Sigmoid colon (tissue), 7 donors: ENCODE measurements at places on chromosomes 12 and 14. TPM values are rescaled to one million over a fixed set of nuclear protein-coding genes. Genes with fewer than 3 reads are reported as not detected.

DNA sequence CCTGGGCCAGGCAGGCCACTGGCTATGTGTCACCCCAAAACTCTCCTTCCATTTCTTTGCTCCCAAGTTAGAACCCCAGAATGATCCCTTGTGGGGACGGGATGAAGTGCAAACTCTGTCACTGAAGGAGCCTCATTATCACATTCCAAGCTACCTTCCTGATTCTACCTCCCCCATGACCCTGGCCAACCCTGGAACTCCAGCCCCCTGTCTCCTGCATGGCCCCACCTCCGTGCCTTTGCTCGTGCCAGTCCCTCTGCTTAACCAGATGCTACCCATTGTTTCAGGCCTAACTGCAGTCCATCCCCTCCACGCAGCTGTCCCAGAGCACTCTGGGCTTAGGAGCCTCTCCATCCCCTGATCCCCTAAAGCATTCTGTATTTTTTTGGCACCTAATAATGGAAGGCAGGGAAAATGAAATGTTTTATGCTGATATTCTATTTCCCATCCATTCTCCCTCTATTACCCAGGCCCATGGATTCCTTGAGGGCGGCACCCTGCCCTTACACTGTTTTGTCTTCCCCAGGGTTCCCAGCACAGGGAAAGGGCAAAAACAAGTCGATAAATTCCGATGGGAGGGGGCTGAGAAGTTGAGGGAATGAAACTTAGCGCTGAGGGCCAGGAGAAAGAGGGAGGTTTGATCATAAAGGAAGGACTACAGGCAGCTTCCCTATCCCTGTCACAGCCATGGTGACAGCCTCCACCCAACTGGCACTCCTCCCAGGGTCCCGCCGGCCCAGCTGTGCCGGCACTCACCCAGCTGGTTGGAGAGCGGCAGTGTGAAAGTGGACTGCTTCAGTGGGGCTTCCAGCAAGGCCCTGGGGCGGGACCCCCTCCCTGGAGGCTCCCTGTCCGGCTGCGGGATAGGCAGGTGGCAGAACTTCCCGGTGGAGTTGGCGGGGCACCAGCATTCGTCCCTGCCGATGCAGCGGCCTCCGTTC, 58.1 kb downstream of the ISCA2 start:
- no peak for DNase-seq
- peaks cover under 1% of the 10 kb centered on the region for H3K4me1 ChIP-seq
- H3K27me3 ChIP-seq: no peaks in the 10 kb centered on the region
- no peak overlapping the region for H3K4me3 ChIP-seq
- no peaks in the 10 kb centered on the region for H3K36me3 ChIP-seq

DNA sequence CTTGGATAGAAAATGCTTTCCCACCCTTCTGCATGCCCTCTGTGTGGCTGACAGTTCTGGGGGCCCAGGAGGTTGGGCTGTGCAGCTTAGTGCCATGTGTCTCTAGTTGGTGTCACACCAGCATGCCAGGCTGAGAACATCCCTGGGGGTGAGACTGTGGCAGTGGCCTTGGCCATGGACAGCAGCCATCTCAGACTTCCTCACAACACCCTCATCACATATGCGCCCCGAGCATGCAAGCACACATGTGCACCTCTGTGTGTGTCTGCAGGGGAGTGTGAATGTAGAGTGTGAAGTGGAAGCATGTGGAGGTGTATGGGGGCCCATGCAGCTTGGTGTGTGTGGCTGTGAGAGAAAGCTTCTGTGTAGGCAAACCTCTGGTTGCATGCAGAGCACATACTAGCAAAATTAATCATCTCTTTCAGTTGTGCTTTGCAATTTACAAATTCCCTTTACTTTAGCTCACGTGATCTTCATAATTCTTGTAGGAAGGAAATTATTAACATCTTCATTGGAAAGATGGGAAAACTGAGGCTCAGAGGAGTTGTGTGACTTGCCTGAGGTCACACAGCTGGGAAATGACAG, 8.4 kb downstream of the ASIC1 start:
- no peaks in the 10 kb centered on the region for H3K27me3 ChIP-seq
- peaks cover 30% of the 10 kb centered on the region for H3K4me1 ChIP-seq
- peak overlapping the region; percentile 35 for H3K27ac ChIP-seq
- no peak for DNase-seq

DNA sequence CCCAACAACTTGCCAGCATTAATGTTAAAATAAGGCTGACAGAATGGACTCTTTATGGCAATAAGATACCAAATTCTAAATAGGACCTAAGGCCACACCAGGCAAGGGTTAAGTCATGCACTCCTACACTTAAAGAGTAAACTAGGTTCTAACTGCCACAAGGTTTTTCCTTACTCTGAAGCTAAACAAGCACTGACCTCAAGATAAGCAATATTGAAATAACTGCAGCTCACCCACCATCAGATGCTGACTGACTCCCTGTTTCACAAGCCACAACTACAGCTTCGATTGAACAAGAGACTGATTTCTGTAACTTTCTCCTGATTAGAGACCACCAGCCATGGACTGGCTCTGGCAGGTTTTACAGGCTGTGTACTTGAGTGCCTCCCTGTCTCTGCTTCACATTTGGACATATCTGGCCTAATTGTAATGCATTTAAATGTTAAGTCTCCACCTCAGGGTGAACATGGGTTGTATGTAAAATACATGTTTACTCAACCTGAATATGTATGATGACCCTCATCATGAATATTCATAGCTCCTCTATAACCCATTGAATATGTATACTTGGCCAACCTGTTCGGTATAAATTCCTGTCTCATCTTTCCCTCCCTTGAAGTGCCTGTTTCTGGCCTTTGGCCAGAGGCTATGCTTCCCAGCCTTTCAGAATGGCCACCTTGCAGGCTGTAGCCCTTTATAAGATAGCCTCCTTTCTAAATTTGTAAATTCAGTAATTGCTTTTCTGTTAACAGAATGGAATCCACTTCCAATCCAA, 70.5 kb upstream of the DAAM1 start:
- H3K36me3 ChIP-seq: no peaks in the 10 kb centered on the region
- no peaks in the 10 kb centered on the region for H3K4me1 ChIP-seq
- no peak overlapping the region for H3K4me3 ChIP-seq
- no peak for DNase-seq

DNA sequence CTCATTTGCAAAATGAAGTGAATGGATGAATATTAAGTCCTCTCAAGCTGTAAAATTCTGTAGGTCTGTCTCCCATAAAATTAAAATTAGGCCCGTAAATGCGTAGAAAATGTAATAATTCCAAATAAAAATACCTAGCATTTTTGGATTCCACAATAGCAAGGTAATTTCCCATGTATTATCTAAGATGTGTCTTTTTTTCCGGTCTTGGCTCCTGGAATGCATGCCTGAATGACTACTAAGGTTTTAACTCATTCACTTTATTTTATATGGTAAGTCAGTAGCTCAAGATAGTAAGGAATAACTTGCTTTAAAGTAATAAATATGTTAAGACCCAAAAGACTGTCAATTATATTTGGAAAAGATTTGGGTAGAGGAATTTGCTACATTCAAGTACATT, 11.1 kb downstream of the TXNRD1 start:
- no peak for DNase-seq
- H3K36me3 ChIP-seq: no peaks in the 10 kb centered on the region
- no peak overlapping the region for H3K27ac ChIP-seq
- H3K4me3 ChIP-seq: no peak overlapping the region
- H3K4me1 ChIP-seq: no peaks in the 10 kb centered on the region
- H3K27me3 ChIP-seq: no peaks in the 10 kb centered on the region

- no peaks in the 10 kb centered on the region for H3K36me3 ChIP-seq
- H3K27me3 ChIP-seq: no peaks in the 10 kb centered on the region
- no peak for DNase-seq
These were observed 144.7 kb upstream of the RFLNA start for GRCh38 chr12:124150168-124150567.

The PPP1R1A gene
- 0.92 TPM for polyA plus RNA-seq
